ENCODE measurements at places on chromosomes 7 and 10.

DNA sequence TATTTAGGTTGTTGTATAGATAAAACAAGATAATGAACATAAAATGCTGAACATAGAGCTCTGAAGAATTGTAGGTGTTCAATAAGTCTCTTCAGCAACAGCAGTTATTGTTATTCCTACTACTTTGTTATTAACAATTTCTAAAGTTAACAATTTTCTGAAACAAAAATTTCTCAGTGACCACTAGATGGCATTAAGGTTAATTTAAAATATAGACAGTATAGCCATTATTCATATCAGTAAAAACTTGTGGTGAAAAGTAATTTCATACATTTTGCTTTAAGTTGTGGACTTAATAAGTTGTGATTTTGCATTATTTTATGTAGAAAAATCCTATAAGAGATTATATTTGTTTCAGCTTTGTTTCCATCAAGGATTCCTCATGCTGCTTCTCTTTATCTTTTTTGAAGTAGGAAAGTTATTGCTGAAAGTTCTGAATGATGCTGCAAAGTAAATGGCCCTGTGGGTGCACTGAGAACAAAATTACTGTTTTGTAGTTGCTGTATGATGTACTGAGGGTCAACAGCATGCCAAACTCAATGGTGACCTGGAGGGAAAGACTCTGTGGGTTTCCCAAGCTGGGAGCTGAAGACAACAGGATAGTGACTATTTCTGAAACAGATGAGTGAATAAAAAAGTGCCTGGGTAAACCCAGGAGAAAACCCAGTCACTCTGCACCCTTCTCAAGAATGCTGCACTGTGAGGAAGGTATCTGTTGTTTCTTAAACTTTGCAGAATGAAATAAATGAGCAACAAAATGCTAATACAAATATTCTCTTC, 253.6 kb downstream of the KIF20B start:
- DNase-seq = no peak

GRCh38 chr7:2886900-2887299, 42.8 kb upstream of the GNA12 start:
- DNase-seq = no peak

GRCh38 chr7:101804967-101805366, 12.5 kb upstream of the CUX1 start:
- DNase-seq = no peak

DNA sequence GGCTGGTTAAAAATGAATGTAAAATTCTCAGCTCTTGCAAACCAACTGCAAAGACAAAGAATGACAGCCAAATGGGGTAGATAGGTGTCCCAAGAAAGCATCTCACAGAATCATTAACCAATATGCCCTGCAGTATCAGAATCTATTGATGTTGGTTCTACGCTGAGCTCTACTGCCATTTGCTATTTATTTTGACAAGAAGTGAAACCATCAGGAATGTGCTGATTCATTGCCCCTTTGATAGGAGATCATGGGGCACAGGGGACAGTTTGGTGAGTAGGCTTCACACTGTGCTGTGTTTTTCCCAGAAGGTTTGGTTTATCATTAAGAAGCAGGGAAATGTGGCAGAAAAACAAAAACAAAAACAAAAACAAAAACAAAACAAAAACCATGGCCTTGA, 19.4 kb upstream of the CDC14C start:
- no peak for DNase-seq

GRCh38 chr10:104318810-104319741, 19.2 kb downstream of the ITPRIP start:
- no peak for DNase-seq

GRCh38 chr7:13454916-13455592, 534.4 kb downstream of the ETV1 start:
- no peak for DNase-seq

GRCh38 chr7:100629117-100629716, 12.1 kb downstream of the TFR2 start:
- no peak for DNase-seq

- no peak for DNase-seq
These were observed 470.7 kb upstream of the KLF6 start for GRCh38 chr10:4255751-4256150.

- no peak for DNase-seq
These were observed 8.0 kb downstream of the CALHM3 start for GRCh38 chr10:103470761-103471653.

- no peak for DNase-seq
These were observed 13.7 kb downstream of the AGR2 start for GRCh38 chr7:16791071-16791470.

DNA sequence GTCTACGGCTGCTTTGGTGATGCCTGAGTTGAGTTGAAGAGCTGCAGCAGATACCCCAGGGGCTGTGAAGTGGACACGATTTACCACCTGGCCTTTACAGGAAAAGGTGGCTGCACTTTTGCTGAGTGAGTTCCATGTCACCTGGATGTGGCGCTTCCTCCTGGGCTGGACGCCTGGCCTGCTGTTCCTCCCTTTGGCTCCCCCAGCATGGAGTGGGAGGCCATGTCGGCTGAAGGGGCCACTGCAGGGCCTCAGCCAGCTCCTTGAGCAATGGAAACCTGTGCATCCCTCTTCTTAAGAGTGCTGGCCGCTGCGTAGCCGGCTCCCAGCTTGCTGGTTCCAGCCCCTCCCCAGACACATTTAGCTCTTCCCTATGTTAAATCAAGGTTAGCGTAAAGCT, 221.0 kb downstream of the GLRX3 start:
- DNase-seq = no peak

GRCh38 chr10:97131181-97131628, 54.6 kb downstream of the SLIT1 start:
- no peak for DNase-seq

- DNase-seq = no peak
These were observed 734.7 kb downstream of the KCNMA1 start for GRCh38 chr10:76902949-76903348.

DNA sequence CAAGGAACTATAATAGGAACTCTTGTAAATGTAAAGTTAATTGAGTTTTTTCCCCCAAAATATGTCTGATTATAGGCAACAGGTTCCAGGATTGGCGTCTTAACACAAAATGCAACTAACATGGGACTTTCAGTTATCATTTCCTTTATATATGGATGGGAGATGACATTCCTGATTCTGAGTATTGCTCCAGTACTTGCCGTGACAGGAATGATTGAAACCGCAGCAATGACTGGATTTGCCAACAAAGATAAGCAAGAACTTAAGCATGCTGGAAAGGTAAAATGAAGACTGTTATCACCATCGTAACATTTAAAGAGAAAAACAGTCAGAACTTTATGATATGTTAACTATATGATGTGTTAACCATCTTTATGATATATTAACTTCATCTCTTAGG, 63.7 kb downstream of the SP8 start:
- DNase-seq = no peak

GRCh38 chr7:39919646-39920045, 30.4 kb upstream of the CDK13 start:
- DNase-seq = no peak

DNA sequence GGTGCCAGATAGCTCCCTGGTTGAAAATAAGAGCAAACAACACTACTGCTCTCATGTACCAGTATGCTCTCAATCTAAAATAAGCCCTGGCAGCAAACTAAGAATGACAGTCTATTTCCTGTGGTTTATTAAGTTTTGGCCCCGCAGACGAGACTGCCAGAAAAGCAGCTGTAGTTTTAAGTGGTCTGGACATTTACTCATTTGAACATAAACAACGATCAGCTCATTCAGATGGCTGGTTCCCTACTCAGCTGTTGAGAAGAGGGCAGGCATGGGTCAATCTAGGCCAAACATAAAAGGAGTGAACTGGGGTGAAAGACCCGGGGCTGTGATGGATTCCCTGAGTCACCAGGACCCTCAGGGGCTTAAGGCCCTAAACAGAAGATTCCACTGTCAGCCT, 4.5 kb downstream of the TRIL start:
- no peak for DNase-seq

DNA sequence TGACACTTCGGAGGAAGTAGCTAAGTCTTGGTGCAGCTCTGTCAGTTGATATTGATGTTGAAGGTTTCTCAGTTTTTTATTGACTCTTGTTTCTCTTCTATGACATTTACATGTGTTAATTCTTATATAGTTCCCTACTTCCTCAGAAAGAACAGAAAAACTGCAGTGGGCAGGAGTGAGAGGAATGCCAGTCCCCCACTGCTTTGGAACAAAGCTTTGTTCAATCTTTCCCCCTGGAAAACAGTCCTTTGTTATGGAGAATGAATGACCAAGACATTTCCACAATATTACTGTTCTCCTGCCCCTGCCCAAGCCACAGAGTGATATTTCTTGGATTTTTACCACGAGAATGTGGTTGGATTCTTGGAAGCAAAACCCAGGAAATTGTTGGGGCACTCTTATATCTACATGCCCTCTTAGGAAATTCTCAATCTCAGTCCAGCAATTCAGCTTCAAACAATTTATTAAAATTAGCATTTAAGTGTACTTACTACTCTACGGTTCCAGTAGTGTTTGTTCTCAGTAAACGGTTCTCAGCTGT, 258.0 kb upstream of the KCND2 start:
- no peak for DNase-seq

GRCh38 chr10:121185816-121186455, 334.8 kb downstream of the WDR11 start:
- DNase-seq = no peak

All from glomerular endothelial cell (primary cell).